ENCODE measurements at places on chromosomes 12 and 14.
A peak's percentile ranks its signal among the peaks of the same experiment; 100 is the strongest.

DNA sequence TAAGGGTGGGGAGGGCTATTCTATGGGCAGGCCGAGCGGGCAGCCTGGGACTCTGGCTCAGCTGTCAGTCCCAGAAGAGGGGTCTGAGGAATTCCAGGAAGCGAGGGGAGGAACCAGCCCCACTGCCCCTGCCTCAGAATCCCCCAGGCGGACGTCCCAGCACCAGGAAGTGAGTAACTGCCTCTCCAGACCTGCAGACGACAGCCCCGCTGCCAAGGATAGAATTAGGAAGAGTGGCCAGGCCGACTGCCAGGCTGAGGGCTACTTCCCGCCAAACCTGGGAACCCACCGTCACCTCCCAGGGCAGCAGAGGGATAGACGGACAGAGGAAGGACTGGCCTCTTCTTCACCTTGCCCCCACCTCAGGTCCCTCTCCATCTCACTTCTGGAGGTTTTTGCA lies 6.7 kb upstream of the BDKRB2 start:
- H3K4me1 ChIP-seq: peaks cover 18% of the 10 kb centered on the region
- no peak for DNase-seq
- no peak overlapping the region for H3K27ac ChIP-seq
- H3K27me3 ChIP-seq: no peaks in the 10 kb centered on the region

DNA sequence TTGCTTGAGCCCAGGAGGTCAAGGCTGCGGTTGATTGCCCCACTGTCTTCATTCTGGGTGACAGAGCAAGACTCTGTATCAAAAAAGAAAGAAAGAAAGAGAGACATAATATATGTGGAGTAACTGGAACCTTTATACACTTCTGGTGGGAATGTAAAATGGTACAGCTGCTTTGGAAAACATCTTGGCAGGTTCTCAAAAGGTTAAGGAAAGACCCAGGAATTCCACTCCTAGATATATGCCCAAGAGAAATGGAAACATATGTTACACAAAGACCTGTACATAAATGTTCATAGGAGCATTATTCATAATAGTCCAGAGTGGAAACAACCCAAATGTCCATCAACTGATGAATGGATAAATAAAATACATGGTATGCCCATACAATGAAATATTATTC lies 7.2 kb downstream of the RBMS2 start:
- no peak for DNase-seq
- H3K27ac ChIP-seq: peak overlapping the region; percentile 20
- no peak overlapping the region for H3K4me3 ChIP-seq
- H3K27me3 ChIP-seq: no peaks in the 10 kb centered on the region

DNA sequence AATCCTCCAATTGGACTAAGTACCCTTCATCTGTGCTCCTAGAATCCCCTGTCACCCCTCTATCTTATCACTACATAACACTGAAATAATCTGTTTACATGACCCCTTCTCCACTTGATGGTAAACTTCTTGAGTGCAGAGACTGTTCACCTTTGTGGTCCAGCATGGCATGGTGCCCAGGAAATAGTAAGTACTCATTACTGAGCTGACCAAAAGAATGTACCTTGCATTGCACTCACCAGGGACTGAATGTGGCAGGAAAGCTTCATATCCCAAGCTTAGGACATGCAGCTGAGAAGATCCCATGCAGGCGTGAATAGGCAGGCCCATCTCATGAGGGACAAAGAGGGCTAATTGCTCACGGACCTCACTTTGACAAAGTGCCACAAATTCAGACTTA lies 1.4 kb upstream of the GARIN2 start:
- H3K4me1 ChIP-seq: peaks cover 44% of the 10 kb centered on the region
- H3K27me3 ChIP-seq: no peaks in the 10 kb centered on the region
- no peaks in the 10 kb centered on the region for H3K36me3 ChIP-seq
- peak overlapping the region; percentile 20 for H3K4me3 ChIP-seq
- peak overlapping the region; percentile 73 for H3K27ac ChIP-seq

GRCh38 chr14:72663076-72663487 lies 230.8 kb downstream of the DPF3 start:
- no peak overlapping the region for H3K4me3 ChIP-seq
- no peak overlapping the region for H3K27ac ChIP-seq
- no peaks in the 10 kb centered on the region for H3K36me3 ChIP-seq
- peaks cover 12% of the 10 kb centered on the region for H3K27me3 ChIP-seq
- no peaks in the 10 kb centered on the region for H3K4me1 ChIP-seq

DNA sequence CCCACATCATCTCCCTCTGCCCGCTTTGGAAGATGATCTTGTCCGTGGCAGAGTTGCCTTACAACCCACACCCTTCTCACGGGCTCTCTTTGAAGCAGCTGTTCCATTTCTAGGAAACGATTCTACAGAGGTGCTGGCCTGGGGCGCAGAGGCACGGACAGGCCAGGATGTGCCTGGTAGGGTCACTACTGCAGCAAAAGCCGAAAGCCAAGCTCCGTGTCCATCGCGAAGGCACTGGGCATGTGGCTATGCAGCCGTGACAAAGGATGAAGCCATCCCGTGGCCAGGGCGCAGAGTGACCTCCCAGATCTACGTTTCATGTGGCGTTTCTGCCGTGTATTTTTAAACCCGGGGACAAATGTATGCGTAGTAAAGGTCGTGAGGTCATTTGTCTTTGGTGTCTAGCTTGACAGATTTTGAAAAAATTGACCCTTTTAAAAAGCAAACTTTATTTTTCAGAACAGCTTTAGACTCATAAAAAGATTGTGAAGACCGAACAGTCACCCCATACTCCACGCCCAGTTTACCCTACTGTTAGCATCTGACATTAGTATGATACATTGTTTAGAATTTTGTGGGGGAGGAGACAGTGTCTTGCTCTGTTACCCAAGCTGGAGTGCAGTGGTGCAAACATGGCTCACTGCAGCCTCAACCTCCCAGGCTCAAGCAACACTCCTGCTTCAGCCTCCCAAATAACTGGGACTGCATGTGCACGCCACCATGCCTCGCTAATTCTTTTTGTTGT lies 40.4 kb upstream of the NCOR2 start:
- peaks cover 31% of the 10 kb centered on the region for H3K4me1 ChIP-seq
- H3K27ac ChIP-seq: peak overlapping the region; percentile 76
- no peaks in the 10 kb centered on the region for H3K36me3 ChIP-seq
- DNase-seq: peak; percentile 56
- H3K27me3 ChIP-seq: no peaks in the 10 kb centered on the region

GRCh38 chr12:19688532-19688931 lies 249.2 kb downstream of the AEBP2 start:
- H3K27ac ChIP-seq: no peak overlapping the region
- no peaks in the 10 kb centered on the region for H3K27me3 ChIP-seq
- H3K4me3 ChIP-seq: no peak overlapping the region
- H3K36me3 ChIP-seq: no peaks in the 10 kb centered on the region
- DNase-seq: no peak
- H3K4me1 ChIP-seq: no peaks in the 10 kb centered on the region

DNA sequence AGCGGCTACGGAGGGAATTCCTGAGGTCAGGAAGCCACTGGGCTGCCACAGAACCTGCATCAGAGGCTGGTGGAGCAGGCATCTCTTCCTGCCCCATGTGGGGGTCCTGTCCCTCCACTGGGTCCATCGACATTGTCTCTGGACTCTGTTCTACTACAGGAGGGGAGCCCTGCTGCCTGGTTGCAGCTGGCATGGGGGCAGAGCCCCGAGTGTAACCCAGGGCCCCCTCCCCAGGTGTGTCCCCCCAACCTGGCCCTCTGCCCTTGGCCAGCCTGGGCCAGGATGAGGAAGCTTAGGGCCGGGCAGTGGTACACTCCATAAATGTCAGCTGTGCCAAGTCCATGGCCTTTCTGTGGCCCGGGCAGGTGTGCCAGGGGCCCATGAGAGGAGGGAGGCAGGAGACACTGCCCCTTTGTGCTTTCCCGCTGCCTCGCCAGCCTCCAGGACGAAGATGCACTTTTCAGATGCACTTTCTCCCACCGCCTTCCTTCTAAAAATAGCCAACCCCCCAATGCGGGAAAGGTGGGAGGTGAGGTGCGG lies 4.0 kb upstream of the EXOC3L4 start:
- H3K4me1 ChIP-seq: peaks cover 6% of the 10 kb centered on the region
- no peak for DNase-seq
- H3K36me3 ChIP-seq: no peaks in the 10 kb centered on the region
- no peaks in the 10 kb centered on the region for H3K27me3 ChIP-seq
- H3K27ac ChIP-seq: no peak overlapping the region

DNA sequence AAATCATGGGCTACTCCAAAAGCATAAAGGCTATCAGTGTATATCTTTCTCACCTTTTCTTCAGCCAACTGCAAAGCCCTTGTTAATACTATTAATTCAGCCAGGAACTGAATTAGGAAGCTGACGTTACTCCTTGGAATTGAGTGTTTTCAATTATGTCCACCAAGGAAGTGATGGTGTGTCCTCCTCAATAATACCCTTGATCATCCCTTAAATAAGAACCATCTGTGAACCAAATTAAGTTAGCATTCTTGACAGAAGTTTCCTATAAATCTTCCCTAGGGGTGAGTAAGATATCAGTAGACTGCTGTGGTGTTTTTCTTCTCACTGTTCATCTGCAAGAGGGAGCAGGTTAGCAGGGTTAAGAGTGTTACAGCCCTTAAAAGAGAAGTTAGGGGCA lies 252.3 kb upstream of the AVPR1A start:
- no peak overlapping the region for H3K27ac ChIP-seq
- DNase-seq: no peak
- H3K4me1 ChIP-seq: no peaks in the 10 kb centered on the region
- H3K27me3 ChIP-seq: no peaks in the 10 kb centered on the region

- no peaks in the 10 kb centered on the region for H3K36me3 ChIP-seq
- DNase-seq: no peak
- no peaks in the 10 kb centered on the region for H3K27me3 ChIP-seq
- no peak overlapping the region for H3K4me3 ChIP-seq
- no peak overlapping the region for H3K27ac ChIP-seq
Observed at GRCh38 chr12:77319166-77319565, 253.8 kb upstream of the E2F7 start.

DNA sequence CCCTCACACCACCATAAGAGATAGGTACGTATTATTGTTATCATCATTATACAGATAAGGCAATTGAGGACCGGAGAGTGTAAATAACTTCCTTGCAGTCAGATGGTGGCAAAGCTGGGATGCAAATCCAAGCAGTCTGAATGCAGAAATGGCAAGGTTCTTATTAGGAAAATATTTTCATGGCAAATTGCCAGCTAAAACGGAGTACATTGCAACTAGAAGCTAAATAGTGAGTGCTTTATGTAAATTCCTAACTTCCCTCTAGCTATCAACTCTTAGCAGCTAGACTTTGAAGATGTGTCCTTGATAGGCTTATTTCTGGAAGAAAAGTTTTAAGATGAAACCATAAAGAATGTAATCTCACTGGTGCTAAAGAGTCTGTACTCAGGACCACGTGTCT lies 323.9 kb upstream of the DIO2 start:
- no peaks in the 10 kb centered on the region for H3K4me1 ChIP-seq
- no peak overlapping the region for H3K4me3 ChIP-seq
- no peaks in the 10 kb centered on the region for H3K36me3 ChIP-seq
- no peak overlapping the region for H3K27ac ChIP-seq
- H3K27me3 ChIP-seq: no peaks in the 10 kb centered on the region

GRCh38 chr12:87815771-87816585 lies 213.2 kb downstream of the C12orf50 start:
- H3K4me1 ChIP-seq: peaks cover 6% of the 10 kb centered on the region
- H3K36me3 ChIP-seq: no peaks in the 10 kb centered on the region
- H3K27ac ChIP-seq: no peak overlapping the region
- H3K4me3 ChIP-seq: no peak overlapping the region

- H3K4me3 ChIP-seq: no peak overlapping the region
- DNase-seq: peak; percentile 51
- H3K27ac ChIP-seq: no peak overlapping the region
- no peaks in the 10 kb centered on the region for H3K27me3 ChIP-seq
- H3K4me1 ChIP-seq: peaks cover 29% of the 10 kb centered on the region
Observed at GRCh38 chr12:49942921-49943624, 7.5 kb upstream of the AQP2 start.

DNA sequence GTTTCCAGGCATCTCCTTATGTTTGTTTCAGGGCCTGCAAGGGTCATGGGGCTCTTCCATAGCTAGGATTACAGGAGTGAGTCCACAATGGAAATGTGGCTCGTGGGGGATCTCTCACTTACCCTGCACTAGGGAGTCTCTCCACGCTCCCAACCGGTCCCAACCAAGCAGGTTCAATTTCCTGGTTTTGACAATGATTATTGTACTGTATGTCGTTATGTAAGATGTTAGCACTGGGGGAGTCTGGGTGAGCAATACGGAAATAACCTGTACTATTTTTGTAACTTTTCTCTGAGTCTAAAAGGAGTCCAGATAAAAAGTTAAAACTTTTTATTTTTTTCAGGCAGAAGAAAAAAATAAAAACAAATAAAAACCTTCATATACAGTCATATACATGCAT lies 325.7 kb upstream of the RGS6 start:
- no peak overlapping the region for H3K27ac ChIP-seq
- DNase-seq: no peak
- no peaks in the 10 kb centered on the region for H3K4me1 ChIP-seq
- H3K27me3 ChIP-seq: no peaks in the 10 kb centered on the region
- no peaks in the 10 kb centered on the region for H3K36me3 ChIP-seq

- no peaks in the 10 kb centered on the region for H3K36me3 ChIP-seq
- no peak for DNase-seq
- H3K4me3 ChIP-seq: no peak overlapping the region
- H3K4me1 ChIP-seq: peaks cover 10% of the 10 kb centered on the region
- H3K27me3 ChIP-seq: no peaks in the 10 kb centered on the region
- H3K27ac ChIP-seq: no peak overlapping the region
Observed at GRCh38 chr12:49783917-49784676, 42.7 kb downstream of the TMBIM6 start.

DNA sequence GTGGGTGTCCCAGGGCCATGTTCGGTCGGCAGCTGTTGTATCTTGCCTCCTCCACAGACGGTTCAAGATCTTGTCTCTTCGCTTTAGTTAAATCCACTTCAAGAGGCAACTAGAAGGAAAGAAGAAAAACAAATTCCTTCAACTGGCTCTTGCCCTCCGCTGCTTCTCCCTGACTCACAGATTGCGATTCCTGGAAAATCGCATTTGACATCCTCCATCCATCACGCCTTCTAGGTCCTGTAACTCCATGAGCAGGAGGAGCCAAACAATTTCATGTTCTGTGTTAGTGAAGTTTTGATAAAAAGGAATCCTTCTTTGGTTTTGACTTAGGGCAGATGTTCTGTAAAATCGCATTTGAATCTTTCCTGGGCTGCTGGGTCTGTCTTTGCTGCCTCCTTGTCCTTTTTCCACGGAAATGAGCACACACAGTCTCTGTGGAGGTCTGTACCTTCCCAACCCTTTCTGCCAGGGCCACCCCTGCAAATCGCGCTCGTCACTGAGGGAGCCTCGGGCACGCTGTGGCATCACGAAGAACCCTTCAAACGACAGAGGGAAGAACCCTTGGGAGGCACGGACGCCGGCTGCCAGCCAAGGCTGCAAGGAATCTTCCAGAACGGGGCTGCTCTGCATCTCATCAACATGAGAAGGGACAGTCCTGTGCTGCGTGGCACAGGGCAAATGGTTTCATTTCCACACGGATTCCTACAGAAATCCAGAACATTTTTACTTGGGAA lies 32.6 kb downstream of the RAD52 start:
- no peaks in the 10 kb centered on the region for H3K4me1 ChIP-seq
- no peak overlapping the region for H3K27ac ChIP-seq
- H3K36me3 ChIP-seq: peaks cover 60% of the 10 kb centered on the region
- DNase-seq: no peak
- H3K4me3 ChIP-seq: no peak overlapping the region
- no peaks in the 10 kb centered on the region for H3K27me3 ChIP-seq

- H3K36me3 ChIP-seq: no peaks in the 10 kb centered on the region
- H3K27me3 ChIP-seq: no peaks in the 10 kb centered on the region
- no peak within 1 kb of the TSS for H3K4me3 ChIP-seq
- DNase-seq: no peak
- peaks cover 78% of the 10 kb centered on the region for H3K4me1 ChIP-seq
Observed at GRCh38 chr12:51323966-51324895, at the start of gene BIN2. TSS of gene BIN2 (minus strand) at chr12:51324174. CDS start at chr12:51324102, 72 bp downstream.

GRCh38 chr12:2482938-2483660 lies 311.7 kb upstream of the FKBP4 start:
- no peak overlapping the region for H3K27ac ChIP-seq
- no peaks in the 10 kb centered on the region for H3K36me3 ChIP-seq
- H3K27me3 ChIP-seq: peaks cover 100% of the 10 kb centered on the region
- no peak overlapping the region for H3K4me3 ChIP-seq
- H3K4me1 ChIP-seq: no peaks in the 10 kb centered on the region
- no peak for DNase-seq

Measured in PC-9 (cell line).